Skeletal muscle cell (primary cell): ENCODE measurements at places on chromosomes 7 and 10.
A peak's percentile ranks its signal among the peaks of the same experiment; 100 is the strongest.

GRCh38 chr10:64091897-64092296 is 570.7 kb downstream of the REEP3 start:
- DNase-seq: no peak

- DNase-seq: no peak
Observed at GRCh38 chr10:1658658-1659057, 78.7 kb downstream of the ADARB2 start.

- no peak for DNase-seq
Observed at GRCh38 chr7:104012835-104013234, 23.4 kb upstream of the RELN start.

DNA sequence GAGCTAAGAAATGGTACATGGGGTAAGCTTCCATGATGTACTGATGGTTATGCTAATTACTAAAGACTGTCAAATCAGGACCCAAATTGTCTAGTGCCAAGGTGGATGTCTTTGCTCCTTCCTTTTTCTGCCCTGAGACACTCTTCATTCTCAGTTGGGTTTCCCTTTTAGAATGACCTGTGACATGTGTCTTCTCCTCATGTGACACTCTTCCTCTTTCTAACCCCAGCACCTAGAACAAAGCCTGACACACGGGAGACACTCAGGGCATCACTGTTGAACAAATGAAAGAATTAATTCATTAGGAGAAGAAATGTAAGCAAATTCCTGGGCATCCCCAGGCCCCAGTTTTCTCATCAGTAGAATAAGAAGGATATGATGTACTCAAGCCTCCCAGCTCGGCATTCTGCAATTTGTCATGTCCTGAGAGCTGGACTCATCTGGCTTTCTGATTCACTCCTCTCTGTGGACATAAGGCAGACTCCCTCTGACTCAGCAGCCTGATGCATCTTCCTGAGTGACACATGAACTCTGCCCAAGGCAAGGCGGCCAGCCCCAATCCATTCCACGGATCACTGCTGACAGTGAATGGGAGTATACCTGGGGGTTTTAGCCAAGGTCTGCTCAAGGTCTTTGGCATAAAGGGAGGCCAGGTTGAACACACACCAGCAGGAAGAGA is 473.8 kb downstream of the KCNMA1 start:
- DNase-seq: peak; percentile 95

DNA sequence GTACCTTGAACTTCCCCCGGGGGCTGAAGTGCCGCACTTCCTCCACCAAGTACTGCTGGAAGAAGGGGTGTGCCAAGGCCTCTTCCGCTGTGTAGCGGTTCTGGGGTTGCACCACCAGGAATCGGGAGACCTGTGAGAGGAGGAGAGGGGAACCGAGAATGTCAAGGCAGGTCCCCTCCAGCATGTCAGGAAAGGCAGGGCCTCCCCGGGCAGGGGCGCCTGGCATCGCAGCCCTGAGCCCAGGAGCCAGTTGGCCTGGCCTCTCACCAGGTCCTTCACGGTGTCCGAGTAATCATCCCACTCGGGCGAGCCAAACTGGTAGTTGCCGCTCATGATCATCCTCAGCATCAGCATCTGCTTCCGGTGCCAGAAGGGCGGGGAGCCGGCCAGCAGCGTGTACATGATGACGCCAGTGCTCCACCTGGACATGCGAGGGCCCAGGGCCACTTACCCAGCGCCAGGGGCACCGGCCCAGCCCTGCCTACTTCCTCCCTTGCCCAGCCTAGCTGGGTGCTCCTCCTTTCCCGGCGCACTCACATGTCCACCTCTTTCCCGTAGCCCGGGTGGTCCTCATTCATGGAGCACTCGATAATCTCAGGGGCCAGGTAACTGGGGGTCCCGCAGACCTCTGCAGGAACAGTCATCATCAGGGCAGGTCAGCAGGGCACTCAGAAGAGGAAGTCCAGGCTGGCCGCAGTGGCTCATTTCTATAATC is 11.0 kb downstream of the PHKG1 start:
- no peak for DNase-seq
